Stimulated activated CD8-positive, alpha-beta memory T cell treated with anti-CD3 and anti-CD28 coated beads, Interleukin-4, amount 100 ng/mL, for 4 hours (primary cell): ENCODE measurements at places on chromosomes 2 and 18.

GRCh38 chr2:22786817-22787216, 598.2 kb upstream of the KLHL29 start:
- DNase-seq = no peak

DNA sequence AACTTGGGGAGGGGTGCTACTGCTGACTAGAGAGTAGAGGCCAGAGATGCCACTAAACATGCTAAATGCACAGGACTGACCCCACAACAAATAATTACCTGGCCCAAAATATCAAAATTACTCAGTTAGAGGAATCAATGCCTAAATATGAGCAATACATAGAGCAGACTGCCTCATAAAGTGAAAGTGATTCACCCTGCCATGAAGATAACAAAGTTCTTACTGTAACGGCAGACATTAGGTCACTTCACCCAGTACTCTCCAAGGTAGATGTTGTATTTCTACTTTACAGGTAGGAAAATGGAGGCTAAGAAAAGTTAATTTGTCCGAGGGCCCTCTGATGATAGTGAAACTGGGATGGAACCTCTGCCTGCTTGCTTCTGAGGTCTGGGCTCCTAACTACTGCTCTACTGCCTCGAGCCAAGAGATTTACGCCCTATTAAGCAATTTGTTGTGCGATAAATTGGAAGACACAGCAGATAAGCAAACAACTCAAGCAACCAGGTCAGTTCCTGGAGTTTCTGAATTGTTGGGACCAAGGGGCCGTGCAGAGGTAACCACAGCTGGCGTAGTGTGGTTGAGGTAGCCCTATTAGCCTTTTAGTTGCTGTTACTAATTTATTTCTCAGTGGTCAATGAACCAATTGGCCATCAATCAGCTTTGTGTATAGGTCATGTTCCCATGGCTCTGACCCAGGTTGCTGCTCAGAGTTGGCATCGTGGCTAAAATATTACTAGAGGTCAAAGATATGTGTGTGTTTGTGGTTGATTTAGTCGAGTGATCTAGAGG, 4.8 kb downstream of the DHRS9 start:
- no peak for DNase-seq

GRCh38 chr2:154677401-154677800, 21.1 kb upstream of the KCNJ3 start:
- no peak for DNase-seq

DNA sequence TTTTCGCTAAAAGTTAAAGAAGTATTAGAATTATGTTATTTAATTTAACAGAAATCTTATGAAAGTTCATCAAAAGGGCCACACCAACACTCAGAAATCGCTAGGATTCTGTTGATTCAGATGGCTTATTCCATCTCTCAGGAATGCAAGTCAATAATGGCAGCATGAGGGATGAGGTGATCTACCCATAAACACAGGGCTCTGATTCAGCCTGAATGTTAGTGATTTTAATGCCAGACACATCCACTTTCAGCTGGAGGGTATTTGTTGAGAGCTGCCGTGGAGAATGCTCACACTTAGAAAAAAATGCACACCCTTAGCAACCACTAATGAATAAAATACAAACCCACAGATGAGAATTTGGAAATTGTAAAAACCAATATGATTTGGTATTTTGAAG, 173.3 kb upstream of the ERBB4 start:
- DNase-seq = no peak

- DNase-seq = no peak
Measured at GRCh38 chr2:8604262-8604661, 77.6 kb upstream of the ID2 start.

GRCh38 chr2:217386041-217386440, 526.2 kb upstream of the TNP1 start:
- no peak for DNase-seq

GRCh38 chr2:143171817-143172216, 42.6 kb downstream of the ARHGAP15 start:
- no peak for DNase-seq

DNA sequence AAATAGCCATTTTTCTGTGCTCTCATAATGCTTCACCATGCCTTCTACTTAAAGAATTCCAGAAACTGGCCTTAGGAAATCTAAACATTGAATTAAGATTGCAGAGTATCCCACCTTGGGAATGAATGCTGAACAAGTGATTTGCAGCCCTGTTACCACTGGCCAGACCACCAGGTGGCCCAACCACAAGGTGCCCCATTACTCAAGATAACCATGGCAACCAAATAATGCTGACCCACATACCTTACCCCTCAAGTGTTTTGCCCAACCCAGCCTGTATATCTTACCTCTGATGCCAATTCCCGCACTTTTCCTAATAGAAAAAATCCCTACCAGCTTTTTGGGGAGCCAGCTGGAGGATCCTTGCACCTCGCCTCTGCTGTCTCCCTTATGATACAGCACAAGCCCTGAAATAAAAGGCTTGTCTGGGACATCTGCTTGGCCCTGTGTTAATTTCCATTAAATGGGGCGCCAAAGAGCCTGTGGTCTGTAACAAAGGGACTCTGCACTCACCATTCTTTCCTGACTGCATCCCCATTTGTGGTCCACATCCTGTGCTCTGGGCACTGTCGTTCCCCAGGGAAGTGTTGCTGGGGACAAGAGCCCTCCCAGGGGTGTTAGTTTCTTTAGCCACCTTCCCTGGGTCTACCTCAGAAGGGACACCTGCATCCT, 17.3 kb upstream of the KCNF1 start:
- no peak for DNase-seq

DNA sequence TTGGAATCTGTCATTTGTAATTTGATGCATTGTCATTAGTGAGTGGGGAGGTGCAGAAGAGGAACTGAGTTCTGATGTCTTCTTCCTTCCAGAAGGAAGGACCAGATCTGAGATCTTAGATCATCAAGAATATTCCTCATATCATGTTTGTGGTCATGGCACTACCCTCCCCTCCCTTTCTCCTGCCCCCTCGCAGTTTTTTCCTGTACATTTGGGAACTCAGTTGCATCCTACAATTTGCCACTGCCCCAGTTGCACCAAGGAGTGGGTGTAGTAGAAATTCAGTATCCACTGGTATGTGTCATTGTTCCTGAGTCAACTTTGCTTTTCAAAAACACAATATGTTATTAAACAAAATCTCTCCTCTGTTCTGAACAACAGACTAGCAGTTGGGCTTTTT, 26.6 kb upstream of the ACVR1 start:
- no peak for DNase-seq

DNA sequence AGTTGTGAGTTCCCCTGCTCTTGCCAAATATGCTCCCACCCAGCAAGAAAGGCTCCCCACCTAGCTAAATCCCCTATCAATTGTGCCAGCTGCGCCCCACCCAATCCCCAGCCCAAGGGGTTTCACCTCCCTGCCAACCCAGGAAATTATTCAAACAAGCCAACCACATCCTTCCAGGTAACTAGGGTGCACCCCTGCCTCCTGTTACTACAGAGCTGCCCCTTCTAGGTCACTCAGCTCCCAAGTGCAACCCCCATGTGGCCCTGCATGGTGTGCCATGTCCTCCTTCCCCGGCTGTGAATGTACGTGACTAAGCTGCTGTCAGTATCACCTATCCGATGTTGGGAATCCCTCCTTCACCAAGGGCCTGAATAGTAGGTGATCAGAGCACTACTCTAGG, 91.2 kb upstream of the LDAH start:
- DNase-seq = no peak

DNA sequence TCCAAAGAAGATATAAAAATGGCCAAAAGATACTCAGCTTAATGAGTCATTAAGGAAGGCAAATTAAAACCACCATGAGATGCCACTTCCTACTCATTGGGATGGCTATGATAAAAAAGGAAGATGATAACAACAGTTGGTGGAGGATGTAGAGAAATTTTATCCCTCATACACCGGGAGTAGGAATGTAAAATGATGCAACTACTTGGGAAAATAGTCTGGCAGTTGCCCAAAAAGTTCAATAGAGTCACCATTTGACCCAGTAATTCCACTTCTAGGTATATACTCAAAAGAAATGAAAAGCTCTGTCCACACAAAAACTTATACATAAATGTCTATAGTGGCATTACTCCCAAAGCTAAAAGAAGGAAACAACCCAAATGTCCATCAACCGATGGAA, 10.1 kb upstream of the SULT1C2 start:
- DNase-seq = no peak

DNA sequence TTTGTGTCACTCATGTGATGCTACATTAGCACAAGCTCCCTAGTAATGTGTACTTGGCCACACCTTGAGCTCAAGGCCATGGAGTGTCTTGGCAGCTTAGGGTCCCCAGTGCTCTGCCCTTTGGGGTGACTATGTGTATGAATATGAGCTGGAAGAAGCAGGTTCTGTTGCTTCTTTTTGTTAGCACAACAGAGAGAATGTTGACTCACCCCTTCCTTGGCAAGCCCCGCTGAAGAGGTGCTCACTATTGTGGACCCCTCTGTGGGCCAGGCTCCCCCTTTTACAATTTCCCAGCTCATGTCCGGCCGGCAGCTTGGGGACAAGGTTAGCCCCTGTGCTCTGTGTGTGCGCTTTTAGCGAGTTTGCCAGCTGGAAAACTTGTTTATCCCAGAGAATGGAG, 48.1 kb downstream of the DGKD start:
- no peak for DNase-seq

- DNase-seq = no peak
Measured at GRCh38 chr18:46437061-46437460, 220.0 kb downstream of the LOXHD1 start.

GRCh38 chr2:39981883-39982311, 202.8 kb upstream of the THUMPD2 start:
- no peak for DNase-seq

GRCh38 chr18:76824145-76824676, 1.9 kb downstream of the ZNF236 start:
- no peak for DNase-seq

DNA sequence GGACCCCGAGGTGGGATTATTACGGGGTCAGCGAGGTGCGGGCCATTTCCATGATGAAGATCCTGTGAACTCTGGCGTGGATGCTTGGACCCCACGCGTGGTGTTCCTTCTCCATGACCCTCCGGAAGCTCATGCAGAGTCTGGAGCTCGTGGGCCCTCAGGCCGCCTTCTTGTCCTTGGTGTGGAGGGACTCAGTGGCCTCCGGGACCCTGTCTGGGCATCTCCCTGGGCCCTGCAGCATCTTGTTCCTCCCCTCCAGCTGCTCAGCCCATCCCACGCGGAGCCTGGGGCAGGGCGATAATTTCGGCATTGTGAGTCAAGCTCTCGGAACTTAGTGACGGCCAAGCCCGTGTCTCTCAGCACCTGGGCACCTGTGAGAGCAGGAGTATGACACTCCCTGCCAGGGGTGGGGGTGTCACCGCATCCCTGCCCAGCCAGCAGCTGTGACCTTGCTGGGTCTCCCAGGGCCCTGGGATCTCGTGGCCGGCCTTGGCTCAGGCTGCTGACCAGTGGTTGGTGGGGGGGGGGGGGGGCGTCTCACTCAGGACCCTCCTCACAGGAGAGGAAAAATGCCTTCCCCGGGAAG, 24.6 kb downstream of the RTP5 start:
- DNase-seq = no peak

DNA sequence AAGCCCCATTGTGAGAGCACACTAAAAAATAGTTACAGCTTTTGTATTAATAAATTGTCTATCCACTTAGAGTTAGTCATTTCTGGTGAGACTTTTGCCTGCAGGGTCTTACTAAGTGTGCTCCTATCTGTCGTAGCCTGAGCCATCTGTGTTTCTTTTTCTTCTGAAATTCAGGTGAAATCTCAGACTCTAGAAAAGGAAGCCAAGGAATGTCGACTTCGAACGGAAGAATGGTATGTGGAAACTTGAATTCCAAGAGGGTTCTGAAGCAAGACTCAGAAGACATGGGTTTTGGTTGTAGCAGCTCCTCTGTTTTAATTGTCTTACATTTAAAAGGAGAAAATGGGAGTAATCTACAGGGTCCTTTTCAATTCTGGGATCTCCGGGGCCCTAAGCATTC, 70.0 kb upstream of the STON1 start:
- DNase-seq = no peak

DNA sequence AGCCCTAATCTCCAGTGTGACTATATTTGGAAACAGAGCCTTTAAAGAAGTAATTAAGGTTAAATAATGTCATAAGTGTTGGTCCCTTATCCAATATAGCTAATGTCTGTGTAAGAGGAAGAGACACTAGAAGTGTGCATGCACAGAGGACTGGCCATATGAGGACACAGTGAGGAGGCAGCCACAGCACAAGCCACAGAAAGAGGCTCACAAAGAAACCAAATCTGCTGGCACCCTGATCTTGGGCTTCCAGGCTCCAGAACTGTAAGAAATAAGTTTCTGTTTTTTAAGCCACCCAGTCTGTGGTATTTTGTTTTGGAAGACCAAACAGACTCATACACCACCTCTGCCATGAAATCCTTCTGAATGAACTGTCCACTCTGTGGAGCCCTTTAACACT, 186.4 kb upstream of the SLC39A10 start:
- DNase-seq = no peak

GRCh38 chr2:40165509-40165844, 286.4 kb downstream of the SLC8A1 start:
- DNase-seq = no peak

GRCh38 chr2:157792335-157793052, 83.6 kb downstream of the ACVR1 start:
- no peak for DNase-seq

DNA sequence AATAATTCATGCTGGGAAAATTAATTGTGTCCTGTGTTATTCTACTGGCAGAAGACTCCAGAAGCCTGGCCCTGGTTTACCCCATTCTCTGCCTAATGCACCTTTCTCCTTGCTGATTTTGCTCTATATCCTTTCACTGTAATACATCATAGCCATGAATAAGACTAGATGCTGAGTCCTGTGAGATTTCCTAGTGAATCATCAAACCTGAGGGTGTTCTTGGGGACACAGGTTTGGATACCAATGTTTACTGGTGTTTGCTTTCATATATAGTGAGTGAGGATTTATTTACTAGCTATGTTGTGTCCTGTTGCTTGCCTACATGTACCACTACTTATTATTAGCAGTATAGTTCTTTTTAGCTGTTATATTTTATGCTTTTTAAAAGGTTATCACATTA, 6.5 kb downstream of the METTL5 start:
- no peak for DNase-seq

GRCh38 chr18:30927517-30928075, 114.9 kb downstream of the DSC3 start:
- DNase-seq = no peak

- no peak for DNase-seq
Measured at GRCh38 chr2:201901786-201902185, 95.4 kb downstream of the CDK15 start.

- no peak for DNase-seq
Measured at GRCh38 chr2:202510911-202511310, 123.9 kb upstream of the FAM117B start.

DNA sequence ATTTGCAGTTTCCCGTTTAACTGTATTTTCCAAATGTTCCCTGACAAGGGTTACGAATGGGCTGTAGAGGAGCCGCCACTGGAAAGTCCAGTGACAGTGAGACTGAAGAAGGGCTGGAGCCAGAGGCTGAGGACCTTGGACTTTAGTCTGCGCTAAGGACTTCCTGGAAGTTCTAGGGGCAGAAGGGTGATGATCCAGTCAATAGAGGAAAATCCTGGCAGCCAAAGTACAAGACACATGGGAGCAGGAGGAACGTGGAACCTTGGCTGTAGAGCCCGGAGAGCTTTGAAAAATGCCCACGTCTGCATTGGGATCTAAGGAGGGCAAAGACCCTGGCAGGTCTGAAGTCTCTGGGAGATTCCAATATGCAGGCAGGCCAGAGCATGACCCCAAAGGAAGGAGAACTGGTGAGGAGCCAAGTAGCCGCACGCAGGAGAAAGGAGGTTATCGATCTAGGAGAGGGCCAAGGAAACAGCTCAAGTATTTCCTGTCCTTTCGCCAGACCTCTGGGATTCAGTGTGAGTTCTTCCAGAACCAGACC, 28.5 kb downstream of the MBP start:
- no peak for DNase-seq
